ENCODE measurements at places on chromosomes 6 and 20.

GRCh38 chr6:31896856-31897611, 464 bp downstream of the EHMT2 start:
- DNase-seq: no peak

DNA sequence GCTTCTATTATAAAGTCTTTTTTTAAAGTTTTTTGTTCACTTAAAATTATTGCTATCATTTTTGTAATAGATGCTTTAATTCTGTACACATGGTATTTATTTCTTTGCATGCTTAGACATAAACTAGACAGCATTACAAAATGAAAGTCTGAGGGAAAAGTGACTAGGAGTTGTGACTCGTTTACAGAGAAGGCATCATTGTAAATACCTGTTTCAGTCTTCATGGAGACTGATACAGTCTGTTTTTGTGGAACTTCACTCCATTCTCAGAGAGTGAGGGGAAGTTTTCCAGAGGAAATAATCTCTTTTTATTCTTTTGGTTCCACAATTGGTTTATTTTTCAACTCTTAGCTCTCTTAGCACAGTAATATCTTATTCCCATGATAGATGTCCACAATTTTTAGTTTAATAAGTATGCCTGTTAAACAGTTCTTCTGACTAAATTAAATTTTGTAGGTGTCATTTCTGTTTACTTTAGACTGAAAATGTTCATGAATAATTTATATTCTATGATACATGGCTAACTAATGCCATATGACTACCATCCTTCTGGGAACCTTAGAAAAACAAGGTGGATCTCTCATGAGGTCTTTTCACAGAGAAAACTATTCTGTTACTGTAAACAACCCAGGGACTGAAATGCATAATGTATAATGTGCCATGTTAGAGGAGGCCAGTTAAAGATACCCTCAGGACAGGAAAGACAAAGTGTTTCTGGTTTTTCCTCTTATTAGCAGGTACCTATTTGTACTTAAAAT, 69.2 kb downstream of the MYO6 start:
- DNase-seq: no peak

DNA sequence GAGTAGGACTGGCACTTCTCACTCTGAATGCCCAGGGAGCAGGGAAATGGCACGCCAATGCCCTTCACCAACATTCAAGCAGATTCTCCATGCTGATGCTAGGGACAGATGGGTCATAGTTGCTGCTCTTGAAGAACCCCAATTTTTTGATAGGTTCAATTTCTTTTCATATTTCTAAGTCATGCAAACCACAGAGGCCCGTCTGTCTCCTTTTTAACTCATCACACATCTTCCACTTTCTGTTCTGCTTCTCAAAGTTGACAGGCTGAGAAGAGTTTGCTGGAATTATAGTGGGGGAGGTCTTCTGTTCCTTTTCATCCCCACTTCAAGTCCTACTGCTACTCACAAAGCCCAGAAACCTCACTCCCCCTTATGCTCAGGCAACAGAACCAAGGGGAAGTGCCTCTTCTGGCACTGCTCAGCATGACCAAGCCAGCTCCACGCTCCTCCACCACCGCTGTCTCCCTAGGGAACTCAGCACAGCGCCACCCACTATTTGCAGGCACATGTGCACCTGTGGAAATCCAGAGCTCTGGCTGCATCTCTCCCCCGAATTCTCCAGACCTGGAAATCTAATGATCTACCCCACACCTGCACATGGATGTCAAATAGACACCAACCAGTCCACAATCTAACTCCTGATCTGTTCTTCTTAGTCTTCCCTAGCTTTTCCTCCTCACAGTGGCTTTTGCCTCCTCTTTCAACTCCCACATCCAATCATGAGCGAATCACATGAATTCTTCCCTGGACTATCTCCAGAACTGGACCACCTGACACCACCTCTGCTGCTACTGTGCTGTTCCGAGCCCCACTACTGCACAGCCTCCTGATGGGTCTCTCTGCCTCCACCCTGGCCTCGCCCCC, 10.7 kb downstream of the ZBTB24 start:
- no peak for DNase-seq

GRCh38 chr6:89385156-89385667, 26.9 kb downstream of the RRAGD start:
- no peak for DNase-seq

GRCh38 chr6:53912661-53913060, 117.9 kb downstream of the LRRC1 start:
- no peak for DNase-seq

DNA sequence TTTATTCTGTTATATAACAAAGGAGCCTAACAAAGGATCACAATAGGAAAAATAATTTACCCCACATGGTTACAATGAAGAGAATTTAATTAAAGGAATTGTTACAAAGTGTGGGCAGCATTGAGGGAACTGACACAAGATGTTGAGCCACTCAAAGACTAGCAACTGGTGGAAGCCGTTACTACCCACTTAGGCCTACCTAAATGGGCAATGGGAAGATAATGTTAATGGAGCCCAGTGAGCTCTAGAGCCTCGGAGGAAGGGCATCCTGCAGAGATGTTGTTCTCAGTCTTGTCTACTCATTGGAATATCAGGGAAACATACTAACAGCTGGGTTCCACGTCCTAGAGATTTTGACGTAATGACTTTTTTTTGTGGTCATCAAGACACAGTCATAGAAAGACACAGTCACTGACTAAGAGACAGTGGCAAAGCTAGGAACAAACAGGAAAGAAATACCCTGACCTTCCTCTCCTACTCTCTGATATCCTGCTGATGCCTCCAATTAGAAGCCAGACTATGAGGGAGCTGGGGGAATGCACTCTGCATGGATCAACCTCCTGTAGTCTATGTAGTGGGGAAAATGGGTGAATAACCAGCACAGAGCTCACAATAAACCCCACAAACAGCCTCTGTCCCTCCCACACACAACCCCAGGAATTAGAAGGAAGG, 523.8 kb upstream of the FLRT3 start:
- DNase-seq: no peak

DNA sequence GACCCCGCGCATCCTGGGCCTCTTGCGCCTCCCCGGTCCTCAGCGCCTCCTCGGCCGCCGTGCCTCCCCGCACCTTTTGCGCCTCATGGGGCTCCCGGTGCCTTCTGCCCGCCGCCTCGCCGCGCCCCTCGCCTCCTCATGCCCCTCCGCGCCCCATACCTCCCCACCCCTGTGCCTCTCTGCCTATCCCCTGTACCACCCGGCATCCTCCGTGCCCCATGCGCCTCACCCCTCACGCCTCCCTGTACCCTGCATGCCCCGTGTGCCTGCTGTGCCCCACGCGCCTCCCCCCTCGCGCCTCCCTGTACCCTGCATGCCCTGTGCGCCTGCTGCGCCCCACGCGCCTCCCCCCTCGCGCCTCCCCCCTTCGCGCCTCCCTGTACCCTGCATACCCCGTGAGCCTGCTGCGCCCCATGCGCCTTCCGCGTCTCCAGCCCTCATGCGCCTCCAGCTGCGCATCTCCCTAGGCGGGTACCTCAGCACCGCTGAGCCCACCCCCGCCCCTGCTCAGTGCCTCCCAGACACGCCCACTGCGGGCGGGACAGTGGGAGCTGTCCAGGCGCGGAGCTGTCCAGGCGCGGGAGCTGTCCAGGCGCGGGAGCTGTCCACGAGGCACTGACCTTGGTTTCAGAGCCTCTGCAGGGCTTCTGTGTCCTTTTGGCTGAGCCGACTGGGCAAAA, 37.1 kb downstream of the IGF2R start:
- no peak for DNase-seq

GRCh38 chr6:160238761-160239751, 19.6 kb downstream of the SLC22A2 start:
- DNase-seq: no peak

DNA sequence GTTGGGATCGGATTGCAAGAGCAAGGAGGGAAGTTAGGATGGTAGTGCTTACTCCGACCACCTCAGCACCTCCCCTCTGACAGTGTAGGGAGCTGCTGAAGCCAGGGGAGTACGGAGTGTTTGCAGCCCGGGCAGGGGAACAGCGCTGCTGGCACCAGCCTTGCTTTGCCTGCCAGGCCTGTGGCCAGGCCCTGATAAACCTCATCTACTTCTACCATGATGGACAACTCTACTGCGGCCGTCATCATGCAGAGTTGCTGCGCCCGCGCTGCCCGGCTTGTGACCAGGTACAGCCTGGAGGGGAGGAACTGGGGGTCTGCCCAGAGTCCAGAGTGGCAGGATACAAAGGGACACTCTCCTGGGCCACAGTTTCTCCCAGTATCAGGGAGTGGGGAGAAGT, 2.2 kb upstream of the TOMM6 start:
- no peak for DNase-seq
